Activated CD4-positive, alpha-beta T cell treated with anti-CD3 and anti-CD28 coated beads for 36 hours (primary cell): ENCODE measurements at places on chromosomes 6 and 20. TPM values are rescaled to one million over a fixed set of nuclear protein-coding genes. Genes with fewer than 3 reads are reported as not detected.

- H3K27me3 ChIP-seq: no peaks in the 10 kb centered on the region
- DNase-seq: no peak
- no peak overlapping the region for H3K27ac ChIP-seq
- H3K36me3 ChIP-seq: peaks cover 36% of the 10 kb centered on the region
- peaks cover 9% of the 10 kb centered on the region for H3K4me1 ChIP-seq
Observed at GRCh38 chr6:537114-537513, 119.8 kb downstream of the HUS1B start.

DNA sequence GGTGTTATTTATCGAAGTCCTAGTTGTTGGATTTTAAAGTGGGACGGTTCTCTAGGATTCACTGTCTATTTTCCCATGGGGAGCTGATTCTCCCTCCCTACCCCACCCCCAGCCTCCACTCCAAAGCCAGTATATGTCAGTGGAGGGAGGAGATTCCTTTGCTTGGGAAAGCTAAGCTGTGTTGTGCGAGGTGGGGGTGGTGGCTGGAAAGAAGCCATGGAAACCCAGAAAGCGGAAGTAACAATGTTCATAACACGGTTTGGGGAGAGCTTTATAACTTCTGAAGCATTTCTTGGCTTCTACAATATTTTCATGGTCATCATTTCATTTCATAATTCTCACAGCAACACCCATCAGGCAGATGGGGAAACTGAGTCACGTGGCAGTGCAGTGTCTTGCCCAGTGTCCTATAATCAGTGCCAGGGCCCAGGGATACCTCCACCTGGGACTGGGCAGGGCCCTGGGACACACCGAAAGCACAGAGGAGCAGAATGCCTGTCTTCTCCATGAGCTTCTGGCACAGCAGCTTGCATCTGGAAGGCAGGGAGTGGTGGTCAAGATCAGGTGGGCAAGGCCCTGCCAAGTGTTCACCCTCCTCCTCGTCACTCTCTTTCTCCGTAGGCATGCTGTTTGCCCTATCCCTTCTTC, 4.5 kb downstream of the SUN5 start:
- no peaks in the 10 kb centered on the region for H3K27me3 ChIP-seq
- H3K27ac ChIP-seq: no peak overlapping the region
- no peak for DNase-seq

GRCh38 chr6:1995636-1996035, 249.8 kb downstream of the GMDS start:
- H3K4me1 ChIP-seq: peaks cover 7% of the 10 kb centered on the region
- peaks cover 2% of the 10 kb centered on the region for H3K36me3 ChIP-seq
- no peaks in the 10 kb centered on the region for H3K27me3 ChIP-seq
- no peak overlapping the region for H3K27ac ChIP-seq

DNA sequence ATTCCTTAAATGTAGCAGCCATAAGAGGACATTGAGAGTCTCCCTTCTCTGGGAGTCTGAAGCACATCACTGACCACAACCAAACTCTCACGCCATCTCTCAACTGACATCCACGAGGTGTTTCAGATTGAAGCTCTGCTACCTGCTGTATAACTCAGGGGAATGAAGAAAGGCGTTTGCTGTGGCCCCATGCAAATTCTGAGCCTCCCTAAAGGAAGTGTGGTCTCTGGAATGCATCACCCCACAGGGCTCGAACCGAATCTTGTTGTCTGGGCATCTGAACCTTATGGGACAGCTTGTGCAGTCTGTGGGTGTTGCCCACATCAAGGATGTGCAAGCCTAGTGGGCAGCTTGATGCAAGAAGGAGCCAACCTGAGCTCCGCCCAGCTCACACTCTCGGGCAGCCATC, 10.9 kb downstream of the PMEPA1 start:
- H3K4me3 ChIP-seq: no peak overlapping the region
- H3K36me3 ChIP-seq: no peaks in the 10 kb centered on the region
- no peak for DNase-seq
- no peaks in the 10 kb centered on the region for H3K27me3 ChIP-seq
- H3K4me1 ChIP-seq: peaks cover 40% of the 10 kb centered on the region

DNA sequence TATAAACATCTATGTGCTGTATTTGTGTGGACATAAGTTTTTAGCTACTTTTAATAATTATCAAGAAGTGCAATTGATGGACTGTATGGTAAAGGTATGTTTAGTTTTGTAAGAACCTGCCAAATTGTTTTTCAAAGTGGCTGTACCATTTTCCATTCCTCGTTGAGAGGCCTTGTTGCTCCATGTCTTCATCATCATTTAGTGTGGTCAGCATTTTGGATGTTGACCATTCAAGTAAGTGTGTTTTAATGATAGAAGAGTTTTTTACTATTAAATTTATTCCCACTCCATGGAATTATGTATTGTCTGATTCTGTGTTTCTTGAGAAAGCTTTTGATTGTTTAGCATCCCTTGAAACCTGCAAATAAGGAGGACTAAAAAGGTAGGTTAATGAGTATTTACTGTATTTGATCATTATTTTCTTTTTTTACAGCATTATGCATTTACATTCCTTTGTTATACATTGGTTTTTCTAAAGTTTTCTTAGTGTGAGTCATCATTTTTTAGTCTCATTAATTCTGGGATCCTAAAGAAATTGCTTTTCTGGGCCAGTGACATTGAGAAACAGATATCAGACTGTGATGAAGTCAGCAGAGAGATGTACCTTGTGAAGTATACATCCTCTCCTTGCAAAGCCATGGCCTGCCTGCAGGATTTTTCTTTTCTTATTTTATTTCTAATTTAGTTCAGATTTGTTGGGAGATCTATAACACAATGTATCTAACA, 312.8 kb upstream of the PTCHD4 start:
- H3K27me3 ChIP-seq: no peaks in the 10 kb centered on the region
- no peaks in the 10 kb centered on the region for H3K4me1 ChIP-seq
- H3K4me3 ChIP-seq: no peak overlapping the region
- DNase-seq: no peak
- no peaks in the 10 kb centered on the region for H3K36me3 ChIP-seq

DNA sequence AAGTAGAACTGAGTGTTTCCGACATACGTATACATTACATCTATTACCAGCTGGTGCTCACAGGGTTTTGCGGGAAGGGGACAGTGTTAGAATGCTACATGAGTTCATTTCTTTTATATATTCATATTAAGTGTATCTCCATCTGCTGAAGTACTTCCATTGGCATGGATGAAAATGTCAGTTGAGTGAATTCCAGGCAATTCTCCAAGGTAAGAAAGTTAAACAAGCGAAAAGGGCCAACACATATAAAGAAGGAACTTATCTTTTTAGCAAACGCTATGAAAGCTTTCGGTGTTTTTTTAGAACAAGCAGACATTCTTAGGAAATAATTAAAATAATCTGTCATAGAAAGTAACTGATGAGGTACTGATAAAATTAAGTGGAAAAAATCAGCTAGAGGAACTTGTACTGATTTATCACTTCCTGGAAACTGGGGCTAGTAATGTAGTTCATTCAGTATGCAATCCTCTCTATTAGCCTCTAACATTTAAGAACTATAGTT, 34.6 kb downstream of the RNF146 start:
- no peak overlapping the region for H3K4me3 ChIP-seq
- no peaks in the 10 kb centered on the region for H3K27me3 ChIP-seq
- peaks cover 35% of the 10 kb centered on the region for H3K4me1 ChIP-seq

DNA sequence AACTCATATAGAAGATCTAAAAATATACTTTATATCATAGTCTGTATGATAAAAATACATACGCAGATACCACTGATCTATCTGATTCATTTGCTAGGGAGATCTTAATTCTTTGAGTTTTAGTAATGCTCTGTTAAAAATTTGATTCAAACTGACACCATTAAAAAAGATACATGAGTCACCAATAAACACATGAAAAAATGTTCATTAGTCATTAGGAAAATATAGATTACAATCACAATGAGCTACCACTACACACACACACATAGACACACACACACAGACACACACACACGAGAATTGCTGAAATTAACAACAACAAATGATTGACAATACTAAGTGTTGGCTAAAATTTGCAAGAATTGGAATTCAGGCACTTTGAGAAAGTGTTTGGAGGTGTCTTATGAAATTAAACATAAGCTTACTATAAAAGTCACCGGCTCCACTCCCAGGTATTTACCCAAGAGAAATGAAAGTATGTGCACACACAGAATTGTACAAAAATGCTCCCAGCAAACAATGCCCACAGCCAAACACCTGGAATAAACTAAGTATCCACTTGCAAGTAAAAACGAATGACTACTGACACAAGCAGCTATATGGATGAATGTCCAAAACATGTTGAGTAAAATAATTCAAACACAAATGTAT, 117.7 kb upstream of the GGTLC1 start:
- no peak overlapping the region for H3K27ac ChIP-seq
- no peak for DNase-seq
- H3K4me1 ChIP-seq: peaks cover 11% of the 10 kb centered on the region
- H3K36me3 ChIP-seq: no peaks in the 10 kb centered on the region

- H3K4me1 ChIP-seq: no peaks in the 10 kb centered on the region
- no peak overlapping the region for H3K27ac ChIP-seq
- DNase-seq: no peak
- no peaks in the 10 kb centered on the region for H3K27me3 ChIP-seq
- H3K4me3 ChIP-seq: no peak overlapping the region
Observed at GRCh38 chr6:161557333-161558107, 283.7 kb upstream of the AGPAT4 start.

REM1 gene
- total RNA-seq: not detected

IER3 gene
- 196 TPM for total RNA-seq

CAGE1 gene
- total RNA-seq: 0.09 TPM

CRISP3 gene
- total RNA-seq: not detected

IMPG1 gene
- total RNA-seq: not detected
